Glutamatergic neuron (in vitro differentiated cells): ENCODE measurements at places on chromosomes 6 and 20.

- peaks cover 2% of the 10 kb centered on the region for H3K27me3 ChIP-seq
- no peak for DNase-seq
- H3K4me3 ChIP-seq: no peak overlapping the region
- H3K27ac ChIP-seq: no peak overlapping the region
Observed at GRCh38 chr6:144653885-144654505, 368.9 kb downstream of the UTRN start.

DNA sequence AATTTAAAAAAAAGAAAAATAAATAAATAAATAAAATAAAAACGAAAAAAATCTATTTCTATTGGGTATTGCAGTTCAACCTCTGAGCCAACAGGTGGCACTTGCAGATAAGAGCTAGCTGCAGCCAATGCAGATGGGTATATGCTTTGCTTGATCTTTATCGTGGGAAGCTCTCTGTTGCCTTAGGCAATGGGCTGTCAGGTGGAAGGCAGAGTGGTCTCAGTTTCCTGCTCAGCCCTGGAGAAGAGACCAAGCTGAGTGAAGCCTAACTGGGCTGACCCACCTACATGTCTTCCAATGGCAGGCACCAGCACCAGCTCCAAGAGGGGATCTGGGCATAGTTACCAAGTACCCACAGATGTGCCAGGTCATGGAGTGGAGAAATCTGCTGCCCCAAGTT, 95.0 kb downstream of the AK9 start:
- no peak overlapping the region for H3K27ac ChIP-seq
- H3K27me3 ChIP-seq: no peaks in the 10 kb centered on the region
- no peaks in the 10 kb centered on the region for H3K4me1 ChIP-seq
- H3K4me3 ChIP-seq: no peak overlapping the region
- no peak for DNase-seq

DNA sequence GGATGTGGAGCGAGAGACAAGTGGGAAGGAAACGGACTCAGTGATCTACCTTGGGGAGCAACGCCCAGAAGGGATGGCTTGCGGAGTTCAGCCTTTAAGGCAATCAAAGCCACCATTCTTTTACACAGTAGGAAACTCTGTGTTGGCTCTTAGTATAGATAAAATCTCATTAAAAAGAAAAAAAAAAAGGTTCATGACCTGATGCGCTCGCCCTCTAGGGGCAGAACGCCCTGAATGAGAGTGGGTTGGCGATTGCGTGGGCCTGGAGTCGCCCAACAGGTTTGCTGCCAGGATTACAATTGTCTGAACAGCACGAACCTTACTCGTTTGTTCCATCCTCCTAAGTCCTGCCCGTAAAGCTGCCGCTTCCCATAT, 1.2 kb downstream of the TPD52L1 start:
- H3K27ac ChIP-seq: no peak overlapping the region
- H3K4me3 ChIP-seq: peak overlapping the region; percentile 68
- H3K4me1 ChIP-seq: no peaks in the 10 kb centered on the region
- DNase-seq: no peak
- peaks cover 2% of the 10 kb centered on the region for H3K27me3 ChIP-seq

- DNase-seq: peak; percentile 74
- no peaks in the 10 kb centered on the region for H3K36me3 ChIP-seq
- peak overlapping the region; percentile 24 for H3K27ac ChIP-seq
- H3K4me3 ChIP-seq: peak overlapping the region; percentile 93
- H3K4me1 ChIP-seq: peaks cover 4% of the 10 kb centered on the region
Observed at GRCh38 chr6:57221191-57221935, 744 bp downstream of the RAB23 start.

DNA sequence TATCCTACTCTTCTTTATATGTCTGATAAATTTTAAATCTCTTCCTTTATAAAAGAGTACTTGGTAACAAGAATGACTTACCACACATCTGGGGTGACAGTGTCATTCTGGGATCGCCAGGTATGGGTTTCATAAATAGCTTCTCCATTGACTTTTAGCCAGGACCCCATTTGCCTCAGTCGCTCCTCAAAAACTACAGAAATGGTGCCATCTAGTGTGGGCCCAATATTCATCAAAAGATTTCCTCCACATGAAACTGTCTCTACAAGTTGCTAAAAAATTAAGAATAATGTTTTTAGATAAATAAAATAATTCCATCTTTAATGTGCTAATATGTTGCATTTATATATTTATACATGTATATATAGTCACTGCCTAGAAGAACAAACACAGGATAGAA, 9.7 kb downstream of the FUCA2 start:
- H3K36me3 ChIP-seq: no peaks in the 10 kb centered on the region
- H3K27ac ChIP-seq: no peak overlapping the region
- DNase-seq: no peak
- H3K4me3 ChIP-seq: no peak overlapping the region
- no peaks in the 10 kb centered on the region for H3K27me3 ChIP-seq
- H3K4me1 ChIP-seq: no peaks in the 10 kb centered on the region
